ENCODE measurements at places on chromosomes 5 and 9.

DNA sequence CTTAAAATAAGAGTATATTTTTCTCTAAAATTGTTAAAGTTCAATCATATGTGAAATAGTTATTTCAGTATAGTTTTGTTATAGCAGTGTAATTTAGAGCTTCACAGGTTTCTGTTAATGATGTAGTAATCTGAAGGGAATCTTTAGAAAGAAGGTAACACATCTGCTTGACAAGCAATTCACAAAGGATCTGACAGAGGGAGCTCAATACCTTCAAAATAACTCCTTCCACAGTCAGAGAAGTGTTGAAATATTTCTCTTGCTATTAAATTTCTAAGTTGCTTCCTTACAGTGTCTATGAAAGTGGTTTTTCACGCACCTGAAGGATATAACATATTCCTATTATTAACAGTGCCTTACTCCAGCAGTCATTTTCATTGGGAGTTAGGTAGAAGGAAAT, 44.9 kb downstream of the SLC25A51 start:
- DNase-seq, result no peak

DNA sequence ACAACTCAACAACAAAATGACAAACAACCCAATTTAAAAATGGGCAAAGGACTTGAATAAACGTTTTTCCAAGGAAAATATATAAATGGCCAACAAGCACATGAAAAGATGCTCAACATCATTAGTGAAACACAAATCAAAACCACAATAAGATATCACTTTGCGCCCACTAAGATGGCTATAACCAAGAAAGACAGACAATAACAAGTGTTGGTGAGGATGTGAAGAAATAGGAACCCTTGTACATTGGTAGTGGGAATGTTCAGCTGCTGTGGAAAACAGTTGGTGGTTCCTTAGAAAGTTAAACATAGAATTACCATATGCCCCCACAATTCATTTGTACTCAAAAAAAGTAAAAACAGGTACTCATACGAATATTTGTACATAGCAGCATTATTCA, 39.2 kb upstream of the WDR41 start:
- no peak for DNase-seq

- DNase-seq, result no peak
Observed at GRCh38 chr9:121312169-121312568, 44.2 kb downstream of the GSN start.

DNA sequence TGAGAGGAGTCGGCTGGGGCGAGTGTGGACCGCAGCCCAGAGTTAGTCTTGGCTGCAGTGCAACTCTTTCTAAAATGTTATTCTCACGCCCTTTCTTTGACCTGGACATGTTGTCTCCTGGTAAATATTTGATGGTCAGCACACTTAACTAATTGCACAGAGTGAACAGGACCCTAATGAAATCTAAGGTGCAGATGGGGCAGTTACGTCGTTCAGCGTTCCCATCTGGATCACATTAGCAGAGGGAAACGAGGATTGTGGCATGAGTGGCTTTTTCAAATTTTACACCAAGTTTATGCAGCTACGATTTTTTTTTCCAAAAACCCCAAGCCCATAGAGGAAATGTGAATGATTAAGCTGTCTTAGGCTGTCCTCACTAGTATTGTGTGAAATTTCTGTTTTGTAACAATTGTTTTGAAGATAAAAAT, 483 bp downstream of the C9orf85 start:
- DNase-seq, result no peak

GRCh38 chr9:19493174-19493811, 84.5 kb downstream of the ACER2 start:
- peak; percentile 89 for DNase-seq

DNA sequence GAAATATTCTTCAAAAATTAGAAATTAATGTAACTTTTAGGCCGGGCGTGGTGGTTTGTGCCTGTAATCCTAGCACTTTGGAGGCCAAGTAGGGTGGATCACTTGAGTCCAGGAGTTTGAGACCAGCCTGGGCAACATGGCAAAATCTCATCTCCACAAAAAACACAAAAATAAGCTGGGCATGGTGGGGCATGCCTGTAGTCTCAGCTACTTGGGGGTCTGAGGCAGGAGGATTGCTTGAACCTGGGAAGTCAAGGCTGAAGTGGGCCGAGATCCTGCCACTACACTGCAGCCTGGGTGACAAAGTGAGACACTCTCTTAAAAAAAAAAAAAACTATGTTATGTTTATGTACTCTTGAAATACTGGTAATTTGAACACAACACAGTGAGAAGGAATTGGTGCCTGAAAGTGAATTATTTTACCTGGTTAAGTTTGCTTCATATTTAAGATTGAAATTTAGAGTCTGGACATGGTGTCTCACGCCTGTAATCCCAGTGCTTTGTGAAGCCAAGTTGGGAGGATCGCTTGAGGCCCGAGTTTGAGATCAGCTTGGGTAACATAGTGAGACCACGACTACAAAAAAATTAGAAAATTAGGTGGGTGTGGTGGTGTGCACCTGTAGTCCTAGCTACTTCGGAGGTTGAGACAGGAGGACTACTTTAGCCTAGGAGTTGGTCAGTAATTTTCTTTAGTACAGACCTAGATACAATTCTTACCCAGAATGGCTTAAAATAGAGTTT, 15.0 kb downstream of the ARRDC3 start:
- no peak for DNase-seq

GRCh38 chr9:13429301-13430190, 150.1 kb upstream of the MPDZ start:
- DNase-seq, result no peak

GRCh38 chr5:67844924-67845323, 370.6 kb upstream of the PIK3R1 start:
- DNase-seq, result no peak

GRCh38 chr5:140678993-140679392, 5.6 kb upstream of the DND1 start:
- DNase-seq, result no peak

GRCh38 chr5:180259260-180259611, 32.6 kb downstream of the MAPK9 start:
- no peak for DNase-seq

DNA sequence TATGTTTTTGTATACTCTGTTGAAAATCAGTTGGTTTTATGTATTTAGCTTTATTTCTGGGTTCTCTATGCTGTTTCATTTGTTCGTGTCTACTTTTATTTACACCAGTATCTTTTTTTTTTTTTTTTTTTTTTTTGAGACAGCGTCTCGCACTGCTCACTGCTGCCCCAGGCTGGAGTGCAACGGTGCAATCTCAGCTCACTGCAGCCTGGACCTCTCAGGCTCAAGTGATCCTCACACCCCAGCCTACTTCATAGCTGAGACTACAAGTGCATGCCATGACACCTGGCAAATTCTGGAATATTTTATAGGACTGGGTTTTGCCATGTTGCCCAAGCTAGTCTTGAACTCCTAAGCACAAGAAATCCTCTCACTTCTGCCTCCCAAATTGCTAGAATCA, 869.4 kb upstream of the CDH6 start:
- no peak for DNase-seq

GRCh38 chr5:61076626-61077025, 85.6 kb downstream of the SMIM15 start:
- DNase-seq, result no peak

GRCh38 chr9:126690431-126691051, 76.8 kb downstream of the LMX1B start:
- DNase-seq, result no peak

- DNase-seq, result no peak
Observed at GRCh38 chr5:39253196-39253595, 33.8 kb upstream of the FYB1 start.

DNA sequence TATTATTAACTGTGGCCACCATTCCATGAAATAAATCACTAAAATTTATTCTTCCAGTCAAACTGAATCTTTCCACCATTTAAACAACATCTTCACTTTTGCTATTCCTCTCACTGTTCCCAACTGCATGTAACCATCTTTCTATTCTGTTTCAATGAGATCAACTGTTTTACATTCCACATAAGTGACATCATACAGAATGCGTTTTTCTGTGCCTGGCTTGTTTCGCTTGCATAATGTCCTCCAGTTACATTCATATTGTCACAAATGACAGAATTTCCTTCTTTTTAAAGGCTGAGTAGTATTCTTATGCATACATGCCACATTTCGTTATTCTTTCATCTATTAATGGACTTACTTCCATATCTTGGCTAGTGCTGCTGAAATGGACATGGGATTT, 738.2 kb downstream of the SEMA5A start:
- DNase-seq, result no peak

- no peak for DNase-seq
Observed at GRCh38 chr9:76658510-76659231, 105.6 kb upstream of the PCA3 start.

DNA sequence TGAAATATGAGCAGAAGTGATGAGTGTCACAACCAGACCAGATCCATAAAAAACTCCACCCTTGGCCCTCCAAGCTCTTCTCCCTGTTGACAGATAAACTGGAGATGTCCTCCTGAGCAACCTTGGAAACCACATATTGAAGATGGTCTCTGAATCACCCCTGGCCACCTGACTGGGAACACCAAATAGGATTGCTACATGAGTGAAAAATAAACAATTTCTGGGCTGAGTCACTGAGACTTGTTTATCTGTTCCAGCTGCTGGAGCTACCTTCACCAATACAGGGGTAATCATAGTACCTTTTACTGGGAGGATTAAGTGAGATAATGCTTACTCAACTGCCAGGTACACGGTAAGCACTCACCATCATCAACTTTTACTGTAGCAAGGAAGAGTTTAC, 53.3 kb downstream of the PCA3 start:
- DNase-seq, result no peak

- no peak for DNase-seq
Observed at GRCh38 chr5:111075520-111075919, 4.0 kb downstream of the TSLP start.

GRCh38 chr5:107127878-107128277, 542.9 kb downstream of the EFNA5 start:
- no peak for DNase-seq

DNA sequence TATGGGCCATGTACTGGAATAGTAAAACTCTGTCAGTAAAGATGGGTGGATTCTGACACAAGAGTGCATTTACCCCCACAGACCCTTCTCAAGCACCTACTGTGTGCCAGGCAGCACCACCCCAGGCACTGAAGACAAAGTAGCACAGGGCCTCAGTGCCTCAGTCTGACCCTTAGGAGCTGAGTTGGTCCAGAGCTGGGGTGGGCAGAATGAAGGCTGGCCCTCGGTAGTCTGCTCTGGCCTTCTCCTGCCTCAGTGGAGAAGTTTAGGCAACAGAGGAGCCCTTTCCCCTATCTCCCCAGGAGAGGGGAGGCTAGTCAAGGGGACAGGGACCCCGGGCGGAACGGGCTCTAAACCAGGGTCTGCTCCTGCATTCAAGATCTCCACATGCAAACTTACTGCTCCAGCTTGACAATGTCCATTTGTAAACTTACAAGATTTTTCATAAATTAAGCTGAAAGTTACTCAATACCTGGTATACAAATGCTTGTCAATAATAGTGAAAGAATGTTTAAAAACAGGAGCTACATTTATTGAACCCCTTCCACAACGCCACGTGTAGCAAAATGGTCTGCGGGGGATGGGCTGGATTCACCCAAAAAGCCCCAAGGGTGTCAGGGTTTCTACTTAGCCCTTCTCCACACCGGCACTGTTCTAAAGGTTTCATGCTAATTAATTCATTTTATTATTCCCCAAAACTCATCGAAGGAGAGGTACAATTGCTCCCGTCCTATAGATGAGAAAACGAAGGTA, 1.5 kb downstream of the VDAC1 start:
- DNase-seq, result no peak

GRCh38 chr9:124295159-124295794, 37.5 kb downstream of the NEK6 start:
- DNase-seq, result no peak

GRCh38 chr9:76591256-76591950, 132.4 kb downstream of the GCNT1 start:
- no peak for DNase-seq

DNA sequence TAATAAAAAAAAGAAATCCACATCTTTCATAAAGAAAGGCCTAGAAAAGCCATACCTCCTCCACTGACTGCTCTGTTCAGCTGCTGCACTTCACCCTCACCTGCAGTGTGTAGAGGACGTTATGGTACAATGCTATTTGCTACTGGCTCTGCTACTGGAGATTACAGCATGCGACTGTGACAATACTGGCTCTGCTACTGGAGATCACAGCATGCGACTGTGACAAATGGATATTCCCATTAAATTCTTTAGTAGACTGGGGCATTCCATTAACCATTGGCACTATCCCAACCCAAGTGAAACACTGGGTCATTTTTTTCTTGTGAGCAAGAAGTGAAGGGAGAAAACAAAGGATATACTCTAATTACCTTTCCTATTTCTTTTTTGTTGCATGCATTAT, 1063.5 kb upstream of the DMAC1 start:
- no peak for DNase-seq

DNA sequence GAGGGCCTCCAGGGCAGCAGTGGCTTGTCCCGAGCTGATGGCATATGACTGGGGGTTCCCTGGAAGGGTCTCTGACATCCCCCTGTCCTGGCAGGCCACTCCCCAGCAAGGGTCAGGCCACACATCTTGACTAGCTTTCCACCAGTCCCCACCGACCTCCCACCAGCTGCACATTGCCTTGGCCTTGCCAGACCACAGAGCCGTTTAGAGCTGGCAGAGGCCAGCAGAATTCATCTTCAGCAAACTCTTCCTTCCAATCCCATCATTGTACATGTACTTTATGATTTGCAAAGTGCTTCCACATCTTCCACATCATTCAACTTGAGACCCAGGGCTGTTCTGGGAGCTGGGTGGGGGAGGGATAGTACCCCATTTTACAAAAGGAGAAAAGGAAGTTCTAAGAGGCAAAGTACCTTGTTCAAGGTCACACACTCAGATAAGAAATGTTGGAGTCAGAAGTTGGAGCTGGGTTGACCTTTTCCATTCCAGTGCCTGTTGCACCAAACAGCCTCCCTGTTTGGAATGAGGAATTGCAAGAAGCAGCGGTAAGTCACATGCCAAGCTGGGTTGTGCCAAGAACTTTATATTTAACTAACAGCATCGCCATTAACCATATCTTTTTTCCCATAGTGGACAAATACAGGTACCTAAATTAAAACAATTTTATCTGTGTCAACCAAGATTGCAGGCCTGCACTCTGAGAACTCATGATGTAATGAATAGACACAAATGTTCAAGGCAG, 25.8 kb upstream of the COL15A1 start:
- no peak for DNase-seq

DNA sequence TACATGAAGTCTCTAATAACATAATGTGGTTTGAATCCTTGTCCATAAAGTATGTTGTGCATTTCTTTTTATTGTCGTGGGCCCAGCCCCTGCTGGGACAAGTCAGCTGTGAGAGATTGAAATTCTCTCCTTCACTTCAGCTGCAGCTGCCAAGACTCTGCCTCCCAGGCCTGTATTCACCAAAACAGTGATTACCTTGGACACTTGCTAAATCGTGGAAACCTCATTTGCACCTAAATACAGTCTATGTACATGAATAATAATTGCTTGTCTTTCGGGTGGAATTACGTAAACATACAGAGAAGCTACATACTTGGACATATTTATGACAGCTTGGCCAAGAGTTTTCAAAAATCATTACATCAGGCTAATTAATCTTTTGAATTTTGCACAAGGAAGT, 898.5 kb upstream of the SEMA6A start:
- DNase-seq, result no peak
